H1 (cell line): ENCODE measurements at places on chromosomes 5 and 9. TPM values are rescaled to one million over a fixed set of nuclear protein-coding genes. Genes with fewer than 3 reads are reported as not detected.

Gene PDE6A
- total RNA-seq: not detected in 2 replicates

Gene ARL10
- total RNA-seq: 6.7 and 7.4 TPM in 2 replicates

Gene SPATA31E1
- 0.09 TPM in 1 of 2 replicates, not detected in the other for total RNA-seq

- no peak overlapping the region for H3K27ac ChIP-seq
- DNase-seq: no peak
- H3K36me3 ChIP-seq: no peaks in the 10 kb centered on the region
- H3K4me1 ChIP-seq: no peaks in the 10 kb centered on the region; the same call in 1 of the 2 replicates
- H3K27me3 ChIP-seq: no peaks in the 10 kb centered on the region
- no peak overlapping the region for H3K4me3 ChIP-seq
Observed at GRCh38 chr5:173909199-173909598, 21.1 kb downstream of the CPEB4 start.

GRCh38 chr9:81564632-81565031 lies 124.7 kb downstream of the TLE1 start:
- H3K27me3 ChIP-seq: no peaks in the 10 kb centered on the region
- H3K4me1 ChIP-seq: no peaks in the 10 kb centered on the region
- no peaks in the 10 kb centered on the region for H3K36me3 ChIP-seq
- no peak for DNase-seq

DNA sequence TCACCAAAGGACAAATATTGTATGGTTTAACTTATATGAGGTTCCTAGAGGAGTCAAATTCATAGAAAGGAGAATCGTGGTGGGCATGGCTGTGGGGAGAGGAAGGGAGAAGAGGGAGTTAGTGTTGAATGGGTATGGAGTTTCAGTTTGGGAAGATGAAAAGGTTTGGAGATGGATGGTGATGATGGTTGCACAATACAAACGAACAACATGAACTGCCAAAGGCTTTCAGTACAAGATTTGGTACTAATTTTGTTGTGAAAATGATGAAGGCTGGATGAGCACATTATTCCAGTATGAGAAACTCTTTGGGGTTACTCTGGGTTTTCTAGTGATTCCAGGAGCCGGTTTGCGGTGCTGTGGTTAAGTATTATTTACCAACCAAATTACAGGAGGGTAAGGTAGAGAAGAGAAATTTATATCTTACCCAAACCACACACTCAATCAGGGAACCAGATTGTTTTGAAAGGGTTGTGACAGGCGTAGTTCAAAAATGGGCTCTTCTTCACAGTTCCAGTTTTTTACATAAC lies 112.0 kb upstream of the TBC1D2 start:
- H3K4me1 ChIP-seq: no peaks in the 10 kb centered on the region
- no peak overlapping the region for H3K27ac ChIP-seq
- no peak for DNase-seq
- H3K36me3 ChIP-seq: no peaks in the 10 kb centered on the region
- H3K4me3 ChIP-seq: no peak overlapping the region

DNA sequence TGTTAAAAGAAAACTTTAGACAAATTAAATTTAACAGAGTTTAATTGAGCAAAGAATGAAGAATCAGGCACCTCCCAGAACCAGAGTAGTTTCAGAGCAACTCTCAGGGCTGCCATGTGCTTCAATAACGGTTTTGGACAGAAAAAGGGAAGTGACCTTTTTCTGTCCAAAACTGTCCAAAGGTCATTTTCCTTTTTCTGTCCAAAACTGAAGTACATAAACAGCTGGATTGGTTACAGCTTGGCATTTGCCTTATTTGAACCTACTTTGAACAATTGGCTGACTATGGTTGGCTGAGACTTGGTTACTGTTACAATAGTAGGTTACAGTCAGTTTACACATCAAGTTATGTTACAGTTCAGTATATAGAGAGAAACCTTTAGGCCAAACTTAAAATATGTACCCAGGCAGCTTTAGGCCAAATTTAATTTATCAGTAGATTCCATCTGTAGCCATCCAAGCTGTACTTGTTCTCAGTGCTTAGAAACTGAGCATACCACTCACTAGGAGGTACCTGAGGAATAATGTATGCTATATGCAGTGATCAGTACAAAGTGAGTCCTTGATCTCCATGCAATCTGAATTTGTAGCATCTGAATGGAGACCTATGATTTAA lies 44.0 kb downstream of the C9orf85 start:
- H3K27ac ChIP-seq: no peak overlapping the region
- H3K4me3 ChIP-seq: no peak overlapping the region
- H3K4me1 ChIP-seq: peaks cover 12% of the 10 kb centered on the region
- no peaks in the 10 kb centered on the region for H3K36me3 ChIP-seq
